Stimulated activated CD8-positive, alpha-beta memory T cell treated with anti-CD3 and anti-CD28 coated beads, Interleukin-12 subunit alpha, Interleukin-12 subunit beta, amount 100 ng/mL, for 1 hour (primary cell): ENCODE measurements at places on chromosomes 16 and 17.

GRCh38 chr16:12482455-12483220 lies 321.0 kb downstream of the CPPED1 start:
- no peak for DNase-seq

DNA sequence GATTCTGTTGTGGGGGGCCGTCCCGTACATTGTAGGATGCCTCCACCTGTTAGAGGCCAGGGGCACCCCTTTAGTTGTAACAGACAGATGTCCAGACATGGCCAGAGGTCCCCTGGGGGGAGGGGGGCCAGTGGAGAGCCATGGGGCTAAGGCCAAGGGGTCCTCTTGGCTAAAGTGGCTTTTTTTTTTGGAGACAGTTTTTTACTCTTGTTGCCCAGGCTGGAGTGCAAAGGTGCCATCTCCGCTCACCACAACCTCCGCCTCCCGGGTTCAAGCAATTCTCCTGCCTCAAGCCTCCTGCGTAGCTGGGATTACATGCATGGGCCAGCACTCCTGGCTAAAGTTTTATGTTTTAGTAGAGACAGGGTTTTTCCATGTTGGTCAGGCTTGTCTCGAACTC lies 229.0 kb downstream of the CPPED1 start:
- no peak for DNase-seq

GRCh38 chr17:39872751-39873150 lies 4.7 kb downstream of the ZPBP2 start:
- DNase-seq, result no peak

GRCh38 chr17:213286-214105 lies 32.0 kb upstream of the DOC2B start:
- DNase-seq, result no peak

DNA sequence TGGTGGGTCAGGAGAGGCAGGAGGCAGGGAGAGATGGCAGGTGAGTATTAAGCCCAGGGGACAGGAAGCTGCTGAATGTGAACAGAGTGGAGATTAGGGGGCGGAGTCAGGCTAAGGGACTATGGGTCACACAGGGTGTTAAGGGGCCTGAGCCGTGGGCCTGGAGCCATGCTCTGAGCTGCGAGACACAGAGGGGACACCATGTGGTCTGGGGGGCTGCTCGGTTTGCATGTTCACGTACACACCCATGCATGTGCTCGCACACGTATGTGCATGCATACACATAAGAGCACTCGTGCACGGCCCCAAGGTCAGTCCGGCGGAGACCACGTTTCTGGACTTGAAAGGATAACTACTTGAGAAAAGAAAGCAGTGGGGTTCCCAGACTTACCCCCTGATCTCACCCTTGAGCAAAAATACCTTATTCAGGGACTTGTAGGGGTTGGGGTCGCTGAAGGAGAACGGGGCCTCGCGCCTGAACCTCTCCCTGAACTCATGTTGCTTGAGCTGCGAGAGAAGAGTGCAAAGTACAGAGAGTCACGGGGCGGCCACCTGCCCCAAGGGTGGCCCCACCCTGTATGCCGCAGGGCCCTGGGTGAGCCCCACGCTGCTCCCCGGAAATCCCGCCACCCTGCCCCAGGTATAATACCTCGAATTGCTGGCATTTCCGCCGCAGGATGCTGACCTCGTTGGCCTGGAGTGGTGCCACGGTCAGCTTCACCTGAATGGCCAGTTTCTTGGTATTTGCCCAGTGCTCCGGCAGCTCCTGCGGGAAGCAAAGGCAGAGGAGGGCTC lies 50.8 kb downstream of the DNAH17 start:
- DNase-seq, result no peak

- DNase-seq, result no peak
Measured at GRCh38 chr16:88281858-88282563, 100.7 kb upstream of the ZNF469 start.

DNA sequence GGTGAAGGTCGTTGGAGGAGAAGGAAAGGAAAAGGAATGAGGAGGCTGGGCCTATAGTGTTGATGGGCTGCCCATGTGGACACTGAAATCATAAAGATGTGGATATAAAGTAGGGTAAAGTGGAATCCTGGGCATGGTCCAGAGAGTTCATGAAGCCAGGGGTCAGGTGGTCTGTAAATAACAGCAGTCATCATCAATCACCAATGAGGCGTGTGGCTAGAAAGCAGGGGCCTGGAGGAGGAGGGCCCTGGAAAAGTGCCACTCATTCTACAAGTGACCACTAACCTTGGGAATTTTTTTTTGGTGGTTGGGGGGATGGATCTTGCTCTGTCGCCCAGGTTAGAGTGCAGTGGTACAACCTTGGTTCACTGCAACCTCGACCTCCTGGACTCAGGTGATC lies 115.3 kb upstream of the NOL11 start:
- DNase-seq, result no peak

- DNase-seq, result no peak
Measured at GRCh38 chr17:73900516-73900915, 256.3 kb upstream of the SDK2 start.

- DNase-seq, result no peak
Measured at GRCh38 chr17:58333736-58334207, 5.2 kb upstream of the TSPOAP1 start.

GRCh38 chr17:39650121-39650579 lies 13.2 kb downstream of the STARD3 start:
- no peak for DNase-seq

DNA sequence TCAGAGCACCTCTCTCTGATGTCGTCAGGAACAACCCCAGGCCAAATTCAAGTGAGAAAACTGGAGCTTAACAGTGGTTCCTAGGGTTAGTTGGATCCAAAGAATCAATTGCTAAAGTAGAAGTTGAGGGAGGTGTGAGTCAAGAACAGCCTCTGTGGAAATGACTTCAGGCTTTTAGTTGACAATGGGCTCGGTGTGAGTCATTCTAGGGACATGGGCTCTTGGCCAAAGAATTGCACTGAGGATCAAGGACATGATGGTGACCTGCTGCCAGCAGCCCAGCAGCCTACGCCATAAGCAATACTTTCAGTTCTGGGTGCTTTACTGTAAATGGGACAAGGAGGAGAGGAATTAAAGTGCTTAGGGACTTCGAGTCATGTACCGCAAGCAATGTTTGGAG lies 32.1 kb upstream of the SMURF2 start:
- DNase-seq, result no peak
